ENCODE measurements at places on chromosomes 5 and 9.

- DNase-seq, result no peak
Observed at GRCh38 chr9:132943651-132944293, 644 bp downstream of the TSC1 start.

DNA sequence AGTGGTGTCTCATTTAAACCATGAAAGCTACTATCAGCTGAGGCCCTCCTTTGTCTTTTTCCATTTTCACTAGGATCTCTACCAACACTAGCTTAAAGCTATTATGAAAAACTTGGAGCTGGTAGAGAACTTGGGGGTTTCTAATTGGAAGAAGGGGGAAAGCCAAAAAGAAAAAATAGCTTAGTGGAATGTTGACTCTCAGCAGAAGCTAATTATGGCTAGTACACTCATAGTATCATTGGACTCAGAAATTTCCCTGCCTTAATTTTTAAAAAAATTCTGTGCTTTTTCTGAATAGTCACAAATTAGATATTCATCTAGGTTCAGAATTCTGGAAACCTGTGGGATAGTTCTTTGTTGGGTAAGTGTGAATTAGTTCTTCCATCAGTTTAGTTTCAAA is 8.0 kb downstream of the SLC12A2 start:
- DNase-seq, result no peak

DNA sequence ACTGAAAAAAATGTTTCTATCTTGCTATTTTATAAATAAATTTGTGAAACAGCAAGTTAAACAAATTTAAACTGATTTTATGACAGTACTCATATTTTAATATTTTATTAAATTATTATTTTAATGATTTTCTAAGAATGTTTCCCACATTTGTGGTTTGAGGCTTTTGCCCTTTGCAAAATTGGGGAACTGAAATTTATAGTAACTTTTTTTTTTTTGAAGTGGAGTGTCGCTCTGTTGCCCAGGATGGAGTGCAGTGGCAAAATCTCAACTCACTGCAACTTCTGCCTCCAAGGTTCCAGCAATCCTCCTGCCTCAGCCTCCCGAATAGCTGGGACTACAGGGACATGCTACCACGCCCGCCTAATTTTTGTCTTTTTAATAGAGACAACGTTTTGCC is 7.2 kb upstream of the ADGRV1 start:
- no peak for DNase-seq

GRCh38 chr5:80034962-80035821 is at the start of gene THBS4:
Gene THBS4, plus strand, starts transcription at chr5:80035348. Its CDS starts 190 bp downstream, at chr5:80035538.
- DNase-seq, result no peak

DNA sequence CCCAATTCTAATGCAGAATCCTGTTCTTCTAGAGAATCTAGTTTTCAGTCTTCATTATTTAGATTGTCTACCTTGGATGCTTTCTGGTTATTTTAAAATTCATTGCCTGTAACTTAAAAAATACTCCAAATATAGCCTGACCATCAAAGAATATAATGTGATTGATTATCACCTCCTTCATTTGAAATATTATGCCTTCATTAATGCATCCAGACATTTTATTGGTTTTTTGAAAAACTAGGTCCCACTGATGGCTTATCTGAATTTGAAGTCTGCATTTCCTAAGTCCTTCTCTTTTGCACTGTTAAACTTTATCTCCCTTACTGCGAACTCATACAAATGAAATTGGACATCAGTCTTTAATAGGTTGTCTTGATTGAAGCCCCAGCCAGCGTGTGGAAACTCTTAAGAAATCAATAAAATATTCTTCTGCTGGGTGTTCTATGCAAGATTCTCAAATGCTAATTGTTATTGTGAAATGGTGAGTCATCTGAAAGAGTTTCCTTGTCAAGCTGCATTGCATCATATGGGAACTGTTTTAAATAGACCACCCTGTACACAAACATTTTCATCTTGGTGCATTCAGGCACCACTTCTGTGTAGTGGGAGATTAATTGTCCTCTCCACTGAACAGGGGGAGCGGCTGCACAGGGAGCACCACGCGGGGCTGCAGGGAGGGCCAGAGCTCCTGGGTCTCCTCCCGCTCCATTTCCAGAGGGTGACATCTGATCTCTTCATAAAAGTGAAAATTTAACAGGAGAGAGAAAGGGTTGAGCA is 92.3 kb upstream of the FANCC start:
- no peak for DNase-seq

- no peak for DNase-seq
Observed at GRCh38 chr9:33472881-33473615, 676 bp downstream of the NOL6 start.

- no peak for DNase-seq
Observed at GRCh38 chr5:9919306-9920030, 289.3 kb upstream of the TAS2R1 start.
